ENCODE measurements at places on chromosomes 5 and 9.

GRCh38 chr9:73280113-73280512 lies 128.4 kb downstream of the ANXA1 start:
- DNase-seq = no peak

DNA sequence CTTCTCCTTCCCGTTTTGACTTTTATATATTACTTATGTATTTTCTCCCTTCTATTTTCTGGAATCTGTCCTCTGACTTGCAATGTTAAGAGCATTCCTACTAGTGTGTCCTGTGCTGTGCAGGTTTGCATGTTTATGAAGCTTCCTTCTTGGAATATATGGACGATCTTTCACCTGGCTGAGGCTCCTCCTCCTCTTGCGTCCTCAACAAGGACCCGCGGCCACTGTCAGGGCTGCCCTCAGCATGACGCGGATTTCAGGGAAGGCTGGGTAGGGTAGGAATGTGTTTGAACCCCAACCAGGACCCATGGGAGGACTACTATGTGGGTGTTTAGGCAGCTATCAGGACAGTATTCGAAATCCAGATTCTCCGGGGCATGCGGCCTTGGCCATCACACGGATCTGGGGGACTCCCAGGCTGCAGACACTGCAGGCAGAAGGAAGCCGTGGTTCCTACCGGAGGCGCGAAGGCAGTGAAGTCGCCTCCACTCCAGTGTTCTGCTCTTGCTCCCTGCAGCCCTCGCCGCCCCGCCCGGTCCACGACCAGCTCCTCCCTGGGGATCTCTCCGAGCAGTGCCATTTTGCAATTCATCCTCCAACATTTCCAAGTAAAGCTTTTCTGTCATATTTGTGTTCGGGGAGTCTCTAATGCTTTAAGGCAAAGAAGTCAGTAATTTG lies 37.0 kb upstream of the OSMR start:
- no peak for DNase-seq

- no peak for DNase-seq
Observed at GRCh38 chr5:130155345-130156011, 251.2 kb downstream of the CHSY3 start.

DNA sequence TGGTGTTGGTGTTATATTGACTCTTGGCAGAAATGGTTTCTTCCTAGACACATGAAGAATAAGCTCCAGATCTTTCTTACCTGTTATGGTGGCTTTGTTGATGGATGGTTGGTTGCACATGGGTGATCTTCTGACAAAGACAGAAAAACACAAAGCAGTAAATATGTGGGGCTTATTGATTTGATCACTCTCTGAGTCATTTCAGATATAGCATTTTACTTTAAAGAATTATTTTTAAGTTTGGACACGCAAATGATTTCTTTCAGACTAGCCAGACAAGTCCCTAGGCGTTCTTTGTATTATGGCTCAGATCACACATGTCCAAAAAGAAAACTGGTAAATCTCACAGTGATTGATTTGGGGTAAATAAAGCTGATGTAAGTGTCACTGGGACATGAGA lies 597.6 kb downstream of the RAB3C start:
- DNase-seq = no peak

DNA sequence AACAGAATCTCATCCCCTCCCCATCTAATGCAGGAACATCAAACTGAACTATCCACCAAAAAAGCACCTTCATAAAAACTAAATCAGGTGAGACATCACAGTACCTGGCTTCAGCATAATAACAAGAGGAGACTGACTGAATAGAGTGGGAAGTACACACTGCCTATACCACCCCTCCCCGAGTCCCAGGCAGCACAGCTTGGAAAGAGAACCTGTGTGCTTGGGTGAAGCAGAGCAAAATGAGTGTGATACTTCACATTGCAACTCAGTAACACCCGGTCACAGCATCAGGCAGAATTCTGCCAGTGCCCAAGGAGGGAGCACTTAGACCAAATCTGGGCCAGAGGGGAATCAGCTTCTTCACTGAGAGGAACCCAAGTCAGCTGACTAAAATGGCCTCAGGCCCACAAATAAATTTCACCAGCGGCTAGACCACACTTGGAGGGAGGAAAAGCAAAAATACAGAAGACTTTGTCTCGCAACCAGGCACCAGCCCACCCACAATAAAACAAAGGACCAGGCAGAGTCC lies 69.3 kb upstream of the OR2K2 start:
- DNase-seq = no peak

- DNase-seq = no peak
Observed at GRCh38 chr5:96207420-96207819, 225.6 kb downstream of the PCSK1 start.

GRCh38 chr9:95100071-95100627 lies 217.4 kb downstream of the FANCC start:
- DNase-seq = no peak

GRCh38 chr9:110571801-110572483 lies 7.6 kb downstream of the SVEP1 start:
- no peak for DNase-seq

GRCh38 chr9:133050781-133051180 lies 11.0 kb upstream of the CEL start:
- no peak for DNase-seq

GRCh38 chr9:21504894-21505293 lies 22.8 kb upstream of the IFNE start:
- no peak for DNase-seq

- DNase-seq = no peak
Observed at GRCh38 chr5:174505621-174506020, 218.8 kb upstream of the MSX2 start.

- no peak for DNase-seq
Observed at GRCh38 chr5:88808153-88808552, 74.8 kb downstream of the MEF2C start.

Measured in activated naive CD4-positive, alpha-beta T cell (primary cell).